Activated T-helper 2 cell treated with anti-CD3 and anti-CD28 coated beads, Interferon-gamma antibody, Interleukin-2, Interleukin-4, amounts not matched to agents 10 μg/mL and 5 μg/mL and 100 μg/mL, durations not matched to agents 14 hours and 24 hours and 36 hours (primary cell): ENCODE measurements at places on chromosomes 2 and 18. TPM values are rescaled to one million over a fixed set of nuclear protein-coding genes. Genes with fewer than 3 reads are reported as not detected.

DNA sequence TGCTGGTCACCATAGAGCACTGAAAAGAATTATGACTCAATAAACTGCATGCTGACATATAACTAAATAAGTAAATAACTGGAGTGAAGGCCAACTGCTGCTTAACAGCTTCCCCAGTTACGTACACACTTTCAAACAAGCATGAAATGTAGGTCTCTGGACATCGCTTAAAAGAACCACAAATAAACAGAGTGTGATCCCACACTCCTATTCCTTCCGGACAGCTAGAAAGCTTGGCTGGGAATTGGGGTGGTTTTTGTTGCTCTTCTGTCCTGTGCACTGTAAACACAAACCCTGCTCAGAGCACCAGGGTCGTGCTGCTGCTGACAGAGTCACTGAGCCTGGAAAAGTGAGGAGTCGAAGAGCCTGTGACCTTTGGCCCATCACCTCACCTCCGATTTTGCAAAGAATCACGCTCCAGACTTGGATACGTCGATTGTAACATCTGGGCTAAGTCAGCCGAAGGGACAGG is 162.7 kb upstream of the NT5C1B start:
- H3K27ac ChIP-seq = no peak overlapping the region
- H3K36me3 ChIP-seq = no peaks in the 10 kb centered on the region
- no peak overlapping the region for H3K4me3 ChIP-seq
- DNase-seq = no peak

DNA sequence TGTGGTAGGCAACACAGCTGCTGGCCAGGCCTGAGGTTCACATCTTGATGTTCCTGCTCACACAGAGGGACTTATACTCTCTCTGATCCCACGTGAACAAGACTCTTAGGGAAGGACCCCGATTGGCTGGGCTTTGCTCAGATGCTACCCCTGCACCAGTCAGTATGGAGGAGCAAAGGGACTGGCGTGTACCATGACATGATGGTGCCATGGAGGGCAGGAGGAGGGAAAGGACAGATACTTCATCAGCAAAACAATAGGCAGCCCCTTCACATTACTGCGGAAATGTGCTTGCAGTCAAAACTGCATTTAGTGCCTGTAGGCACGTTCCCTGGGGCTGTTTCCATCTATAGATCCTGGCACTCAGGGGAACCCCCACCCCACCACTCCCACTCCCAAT is 42.7 kb downstream of the ZFP36L2 start:
- no peaks in the 10 kb centered on the region for H3K27me3 ChIP-seq
- H3K4me3 ChIP-seq = no peak overlapping the region
- no peak overlapping the region for H3K27ac ChIP-seq
- H3K36me3 ChIP-seq = no peaks in the 10 kb centered on the region

DNA sequence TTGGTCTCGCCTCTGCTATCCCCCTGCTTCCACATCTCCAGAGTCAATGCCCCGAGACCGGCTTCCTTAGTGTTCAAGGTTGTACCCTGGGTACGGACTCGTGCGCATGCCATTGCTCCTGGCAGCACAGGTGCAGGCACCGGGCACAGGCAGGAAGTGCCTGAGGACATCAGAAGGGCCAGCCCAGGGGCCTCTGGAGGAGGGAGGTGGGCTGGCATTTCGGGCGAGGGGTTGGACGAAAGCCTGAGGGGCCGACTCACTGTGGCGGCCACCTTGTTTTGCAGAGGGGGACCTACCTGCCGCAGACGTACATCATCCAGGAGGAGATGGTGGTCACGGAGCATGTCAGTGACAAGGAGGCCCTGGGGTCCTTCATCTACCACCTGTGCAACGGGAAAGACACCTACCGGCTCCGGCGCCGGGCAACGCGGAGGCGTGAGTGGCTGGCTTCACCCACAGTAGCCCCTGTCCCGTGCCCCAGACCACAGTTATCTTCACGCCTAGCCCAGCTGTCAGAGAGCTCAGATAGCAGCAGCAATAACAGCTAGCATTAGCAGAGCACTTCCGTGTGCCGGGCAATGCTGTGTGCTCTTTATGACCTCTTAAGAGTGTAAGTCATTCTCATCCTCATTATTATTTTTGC is 12.5 kb downstream of the ITM2C start:
- no peak overlapping the region for H3K4me3 ChIP-seq
- peaks cover 12% of the 10 kb centered on the region for H3K27me3 ChIP-seq
- H3K4me1 ChIP-seq = peaks cover 3% of the 10 kb centered on the region
- H3K27ac ChIP-seq = no peak overlapping the region
- H3K36me3 ChIP-seq = no peaks in the 10 kb centered on the region

DNA sequence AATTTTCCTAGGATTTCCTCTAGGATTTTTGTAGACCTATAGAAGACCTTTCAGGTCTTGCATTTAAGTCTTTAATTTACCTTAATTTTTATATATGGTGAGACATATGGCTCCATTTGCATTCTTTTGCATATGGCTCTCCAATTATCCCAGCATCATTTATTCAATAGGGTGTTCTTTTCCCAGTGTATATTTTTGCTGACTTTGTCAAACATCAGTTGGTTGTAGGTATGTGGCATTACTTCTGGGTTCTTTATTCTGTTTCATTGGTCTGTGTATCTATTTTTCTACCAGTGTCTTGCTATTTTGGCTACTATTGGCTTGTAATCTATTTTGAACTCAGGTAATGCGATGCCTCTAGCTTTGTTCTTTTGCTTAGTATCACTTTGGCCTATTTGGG is 239.8 kb upstream of the CNTNAP5 start:
- H3K4me1 ChIP-seq = no peaks in the 10 kb centered on the region
- H3K27me3 ChIP-seq = no peaks in the 10 kb centered on the region
- H3K4me3 ChIP-seq = no peak overlapping the region
- DNase-seq = no peak
- H3K36me3 ChIP-seq = no peaks in the 10 kb centered on the region

- H3K27ac ChIP-seq = no peak overlapping the region
- peaks cover 24% of the 10 kb centered on the region for H3K36me3 ChIP-seq
- H3K4me1 ChIP-seq = peaks cover 7% of the 10 kb centered on the region
- no peaks in the 10 kb centered on the region for H3K27me3 ChIP-seq
- no peak overlapping the region for H3K4me3 ChIP-seq
- no peak for DNase-seq
Measured at GRCh38 chr2:171939743-171940071, 17.4 kb downstream of the HAT1 start.

GRCh38 chr18:45980229-45980628 is 13.1 kb upstream of the EPG5 start:
- H3K4me3 ChIP-seq = no peak overlapping the region
- H3K27ac ChIP-seq = no peak overlapping the region
- peaks cover 15% of the 10 kb centered on the region for H3K36me3 ChIP-seq
- H3K4me1 ChIP-seq = peaks cover 17% of the 10 kb centered on the region
- DNase-seq = no peak

DNA sequence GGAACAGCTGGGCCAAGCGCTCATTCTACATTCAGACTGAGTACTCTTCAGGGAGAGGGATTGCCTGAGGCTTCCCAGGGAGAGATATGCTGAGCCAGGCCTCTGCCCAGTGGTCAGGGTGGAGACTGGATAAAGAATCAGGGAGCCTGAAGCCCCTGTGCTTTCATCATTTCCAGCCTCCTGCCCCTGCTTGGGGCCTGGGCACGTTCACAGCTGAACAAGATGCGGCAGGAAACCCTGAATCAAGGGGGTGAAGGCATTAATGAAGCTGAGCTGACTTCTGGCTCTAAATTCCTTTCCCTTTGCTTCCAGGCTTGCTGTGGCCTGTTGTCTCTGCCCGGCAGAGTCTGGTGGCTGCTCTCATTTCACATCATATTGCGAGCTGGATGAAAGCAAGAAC is 35.0 kb downstream of the RPL37A start:
- H3K4me3 ChIP-seq = no peak overlapping the region
- H3K4me1 ChIP-seq = peaks cover 4% of the 10 kb centered on the region
- DNase-seq = no peak

GRCh38 chr18:33326975-33327374 is 113.5 kb downstream of the CCDC178 start:
- DNase-seq = no peak
- H3K27ac ChIP-seq = no peak overlapping the region
- H3K36me3 ChIP-seq = no peaks in the 10 kb centered on the region

DNA sequence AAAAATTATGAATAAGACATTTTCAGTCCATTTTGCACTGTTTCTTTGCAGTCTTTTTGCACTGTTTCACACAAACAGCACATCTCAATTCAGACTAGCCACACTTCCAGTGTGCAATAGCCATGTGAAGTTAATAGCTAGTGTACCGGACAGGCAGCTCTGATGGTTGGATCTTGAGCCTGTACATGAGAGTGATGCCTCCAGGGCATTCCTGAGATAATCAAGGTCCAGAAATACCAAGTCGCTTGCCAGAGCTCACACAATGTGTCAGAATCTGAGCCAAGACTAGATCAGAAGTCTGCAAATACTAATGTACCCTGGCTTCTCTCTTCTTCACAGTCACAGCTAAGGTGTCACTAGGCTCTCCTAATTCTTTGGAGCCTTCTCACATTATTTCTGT is 180.2 kb downstream of the OSR1 start:
- H3K27ac ChIP-seq = no peak overlapping the region
- H3K4me1 ChIP-seq = no peaks in the 10 kb centered on the region
- DNase-seq = no peak
- H3K4me3 ChIP-seq = no peak overlapping the region

- H3K4me1 ChIP-seq = no peaks in the 10 kb centered on the region
- no peak for DNase-seq
- no peaks in the 10 kb centered on the region for H3K27me3 ChIP-seq
- H3K4me3 ChIP-seq = no peak overlapping the region
Measured at GRCh38 chr2:213787869-213788268, 503.6 kb downstream of the SPAG16 start.

SERPINB10 gene
- not detected in 2 replicates for total RNA-seq

KYNU gene
- 0.11 TPM in 1 of 2 replicates, not detected in the other for total RNA-seq
